ENCODE measurements at places on chromosomes 1 and 21.

- DNase-seq: no peak
These were observed 48.7 kb upstream of the EDN2 start for GRCh38 chr1:41533016-41533730.

- DNase-seq: no peak
These were observed 15.9 kb upstream of the RAB4A start for GRCh38 chr1:229254910-229255541.

- DNase-seq: peak; percentile 31
These were observed 315.9 kb downstream of the ST6GALNAC3 start for GRCh38 chr1:76390456-76390855.

GRCh38 chr1:16235347-16235746, 1.6 kb downstream of the CPLANE2 start:
- DNase-seq: no peak

GRCh38 chr1:156160743-156161171, 7.4 kb downstream of the SEMA4A start:
- DNase-seq: peak; percentile 67

Data from nucleus accumbens (tissue), 56 donors.